ENCODE measurements at places on chromosomes 1 and 21. TPM values are rescaled to one million over a fixed set of nuclear protein-coding genes. Genes with fewer than 3 reads are reported as not detected.

AMY1B gene
- not detected for total RNA-seq

GRCh38 chr1:236156512-236157208 lies 14.3 kb downstream of the GPR137B start:
- no peak for DNase-seq

DNA sequence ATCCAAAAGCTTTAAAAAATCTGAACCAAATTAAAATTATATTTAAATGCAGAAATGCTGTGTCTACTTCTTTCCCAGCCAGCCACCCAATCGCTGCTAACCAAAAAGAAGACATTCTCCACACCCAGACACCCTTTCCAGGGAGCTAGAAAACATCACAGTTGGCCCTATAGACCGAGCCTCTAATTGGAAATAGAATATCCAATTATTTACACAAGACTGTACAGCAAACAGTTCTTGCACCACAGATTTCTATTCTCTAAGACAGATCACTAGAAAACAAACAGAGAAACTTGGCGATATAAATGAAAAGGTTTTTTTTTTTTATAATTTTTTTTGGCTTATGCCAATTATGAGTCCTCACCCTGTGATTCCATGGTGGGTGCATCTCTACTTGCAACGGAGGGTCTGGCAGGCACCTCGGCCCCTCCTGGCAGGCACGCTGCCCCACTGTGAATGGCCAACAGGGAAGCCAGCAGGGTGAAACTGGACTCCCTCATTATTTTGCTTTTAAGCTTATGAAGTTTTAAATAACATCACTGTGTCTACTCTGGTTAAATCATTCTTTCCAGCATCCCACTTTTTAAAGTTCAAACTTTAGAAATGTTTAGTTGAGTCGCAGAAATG lies 29.2 kb downstream of the BCAR3 start:
- DNase-seq = no peak

DNA sequence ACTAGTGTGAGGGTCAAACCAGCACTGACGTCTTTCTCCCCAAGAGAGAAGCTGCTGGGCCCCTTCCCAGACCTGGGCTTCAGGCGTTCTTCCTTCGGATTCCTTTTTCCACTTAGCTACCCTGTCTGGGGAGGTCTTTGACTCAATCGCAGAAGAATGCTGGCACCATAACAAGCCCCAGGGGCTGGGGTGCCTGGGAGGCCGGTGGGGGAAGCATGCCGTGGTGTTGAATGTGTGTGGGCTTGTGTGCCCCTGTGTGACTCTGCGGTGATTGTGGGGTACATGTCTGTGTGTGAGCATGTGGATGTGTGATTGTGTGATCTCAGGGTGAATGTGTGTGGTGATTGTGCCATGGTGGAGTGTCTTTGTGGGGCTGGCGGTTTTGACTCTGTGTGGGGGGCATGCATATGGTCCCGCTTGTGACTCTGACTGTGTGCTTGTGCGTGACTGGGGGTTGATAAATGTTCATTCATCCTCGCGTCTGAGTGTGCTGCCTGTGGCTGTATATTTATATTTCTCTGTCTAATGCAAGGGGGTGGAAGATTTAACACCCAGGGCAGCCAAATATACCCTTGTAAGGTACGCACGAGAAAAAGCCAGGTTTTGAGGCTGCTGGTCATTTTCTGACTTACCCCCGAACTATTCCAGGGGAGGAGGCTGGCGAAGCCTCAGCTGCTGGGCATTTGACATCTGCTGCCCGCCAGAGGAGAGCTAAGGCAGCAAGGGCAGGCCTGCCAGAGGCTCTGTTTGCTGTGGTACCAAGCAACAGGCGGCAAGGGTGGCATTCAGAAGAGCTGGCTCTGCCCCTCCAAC lies 1.1 kb upstream of the SYNC start:
- DNase-seq = no peak

SMAP2 gene
- 3.1 TPM for total RNA-seq

PPP1R8 gene
- 47.7 TPM for total RNA-seq

DNA sequence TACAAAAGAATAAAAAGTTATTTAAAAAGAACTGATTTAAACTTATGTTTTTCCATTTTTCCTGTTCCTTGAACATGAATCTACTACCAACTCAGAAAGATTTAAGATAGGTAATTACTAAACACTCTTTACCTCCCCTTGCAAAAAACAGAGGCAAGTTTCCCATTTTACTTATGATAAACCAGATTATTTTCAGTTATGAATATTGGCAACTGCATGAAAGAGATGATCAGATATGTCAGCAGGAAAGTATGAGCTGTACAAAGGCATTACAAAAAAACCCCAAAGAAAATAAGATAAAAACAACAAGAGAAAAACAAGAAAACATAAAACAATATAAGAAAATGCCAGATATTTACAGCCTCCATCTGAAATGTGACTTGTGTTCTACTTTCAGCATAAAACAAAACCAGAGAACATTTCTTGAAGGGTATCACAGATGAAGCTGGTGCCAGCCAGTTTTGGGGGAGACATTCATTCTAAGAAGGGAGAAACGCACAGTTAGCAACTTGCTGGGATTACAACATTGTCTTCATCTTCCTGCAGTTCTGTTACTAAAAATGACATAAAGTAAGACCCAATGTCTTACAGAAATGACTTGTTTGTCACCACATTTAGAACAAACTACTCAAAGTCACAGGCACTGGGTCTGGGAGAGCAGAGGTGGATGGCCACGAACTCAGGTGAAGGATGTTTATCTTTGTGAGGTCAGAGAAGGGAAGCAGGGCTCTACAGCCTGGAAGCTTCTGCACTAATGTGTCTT lies 19.1 kb downstream of the ZC3H12A start:
- no peak for DNase-seq

ITLN2 gene
- total RNA-seq = not detected

GRCh38 chr1:36609241-36610027 lies 126.7 kb upstream of the CSF3R start:
- DNase-seq = peak; percentile 65

RIMKLA gene
- total RNA-seq = under 0.01 TPM

- peak; percentile 80 for DNase-seq
Observed at GRCh38 chr1:15246960-15247614, at the start of gene FHAD1. TSS of gene FHAD1 (plus strand) at chr1:15247223. CDS start at chr1:15251785, 4,562 bp downstream.

- DNase-seq = peak; percentile 33
Observed at GRCh38 chr1:166947398-166948043, 27.8 kb downstream of the ILDR2 start.

DNA sequence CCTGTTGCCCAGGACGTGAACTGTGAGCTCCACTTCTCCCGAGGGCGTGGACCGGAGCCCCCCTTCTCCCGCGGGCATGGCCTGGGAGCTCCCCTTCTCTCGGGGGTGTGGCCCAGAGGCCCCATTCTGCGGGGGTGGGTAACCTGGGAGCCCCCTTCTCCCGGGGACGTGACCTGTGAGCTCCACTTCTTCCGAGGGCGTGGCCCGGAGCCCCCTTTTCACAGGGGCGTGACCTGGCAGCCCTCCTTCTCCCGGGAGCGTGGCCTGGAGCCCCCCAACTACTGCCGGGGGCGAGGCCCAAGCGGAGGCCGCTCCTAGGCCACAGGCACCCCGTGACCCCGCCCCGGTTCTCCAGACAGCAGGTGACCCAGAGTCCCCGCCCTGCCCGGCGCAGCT lies 320 bp downstream of the C1orf174 start:
- no peak for DNase-seq

SERPINC1 gene
- not detected for total RNA-seq

TMEM269 gene
- not detected for total RNA-seq

TMEM200B gene
- 0.20 TPM for total RNA-seq

DNA sequence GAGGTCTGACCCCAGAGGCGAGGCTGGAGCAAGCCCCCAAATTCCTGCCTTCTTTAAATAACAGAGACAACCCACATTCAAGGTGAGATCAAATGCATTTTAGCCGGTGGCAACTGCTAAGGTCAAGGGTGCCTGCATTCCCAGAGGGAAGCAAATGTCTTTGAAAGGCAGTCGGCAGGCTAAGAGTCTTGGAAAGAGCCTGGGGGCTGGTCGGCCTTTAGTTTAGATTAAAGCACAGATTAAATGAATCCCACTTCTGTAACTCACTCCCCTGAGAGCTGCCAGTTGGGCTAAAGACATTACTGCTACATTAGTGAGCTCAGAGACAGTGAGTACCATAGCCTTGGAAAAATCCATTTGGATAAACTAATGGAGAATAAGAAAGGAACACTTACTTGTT lies 59.2 kb downstream of the HTR6 start:
- no peak for DNase-seq

DNM3 gene
- 1.1 TPM for total RNA-seq

- DNase-seq = peak; percentile 30
Observed at GRCh38 chr1:31549809-31550620, 26.3 kb upstream of the TINAGL1 start.

GNPAT gene
- total RNA-seq = 40.1 TPM

MTARC1 gene
- 0.99 TPM for total RNA-seq

DNA sequence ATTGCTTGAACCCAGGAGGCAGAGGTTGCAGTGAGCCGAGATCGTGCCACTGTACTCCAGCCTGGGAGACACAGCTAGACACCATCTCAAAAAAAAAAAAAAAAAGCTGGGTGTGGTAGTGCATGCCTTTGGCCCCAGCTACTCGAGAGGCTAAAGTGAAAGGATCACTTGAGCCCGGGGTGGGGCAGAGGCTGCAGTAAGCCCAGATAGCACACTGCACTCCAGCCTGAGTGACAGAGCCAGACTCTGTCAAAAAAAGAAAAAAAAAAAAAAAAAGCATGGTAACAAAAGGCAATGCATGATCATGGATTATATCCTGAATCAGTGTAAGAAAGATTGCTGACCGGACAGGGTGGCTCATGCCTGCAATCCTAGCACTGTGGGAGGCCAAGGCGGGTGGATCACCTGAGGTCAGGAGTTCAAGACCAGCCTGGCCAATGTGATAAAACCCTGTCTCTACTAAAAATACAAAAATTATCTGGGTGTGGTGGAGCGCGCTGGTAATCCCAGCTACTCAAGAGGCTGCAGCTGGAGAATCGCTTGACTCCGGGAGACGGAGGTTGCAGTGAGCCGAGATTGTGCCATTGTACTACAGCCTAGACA lies 76.3 kb downstream of the RUSC1 start:
- DNase-seq = no peak

GRCh38 chr1:240399381-240399780 lies 212.6 kb downstream of the GREM2 start:
- DNase-seq = no peak

DNA sequence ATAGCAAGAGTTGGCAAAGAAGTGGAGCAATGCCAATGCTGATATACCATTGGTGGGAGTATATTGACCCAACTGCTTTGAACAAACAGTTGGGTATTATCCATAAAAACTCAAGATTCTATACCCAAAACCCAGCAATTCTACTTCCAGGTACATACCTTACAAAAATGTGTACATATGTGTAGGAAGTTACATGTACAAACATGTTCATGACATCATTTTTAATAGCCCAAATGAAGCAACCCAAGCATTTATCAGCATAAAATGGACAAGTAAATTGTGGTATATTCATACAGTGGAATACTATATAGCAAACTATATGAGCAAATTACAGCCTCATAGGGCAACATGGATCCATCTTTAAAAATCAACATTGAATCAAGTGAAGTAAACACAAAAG lies 20.9 kb downstream of the RWDD3 start:
- DNase-seq = no peak

DNA sequence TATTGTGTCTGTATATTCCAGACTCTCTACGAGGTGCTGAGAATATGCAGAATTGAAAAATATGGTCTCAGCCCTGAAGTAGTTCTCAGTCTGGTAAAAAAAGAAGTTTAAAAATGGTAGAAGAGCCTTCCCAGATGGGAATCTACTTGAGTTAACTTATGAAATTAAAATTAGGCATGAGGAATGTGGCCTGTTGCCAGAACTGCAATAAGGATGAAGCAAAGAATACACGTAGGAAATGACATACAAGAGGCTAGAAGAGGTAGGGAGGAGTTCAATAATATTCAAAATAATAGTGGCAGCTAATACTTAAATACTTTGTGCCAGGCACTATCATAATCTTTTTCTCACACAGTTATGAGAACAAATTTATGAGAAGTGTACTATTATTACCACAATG lies 6.3 kb downstream of the ASPM start:
- DNase-seq = peak; percentile 52

DNA sequence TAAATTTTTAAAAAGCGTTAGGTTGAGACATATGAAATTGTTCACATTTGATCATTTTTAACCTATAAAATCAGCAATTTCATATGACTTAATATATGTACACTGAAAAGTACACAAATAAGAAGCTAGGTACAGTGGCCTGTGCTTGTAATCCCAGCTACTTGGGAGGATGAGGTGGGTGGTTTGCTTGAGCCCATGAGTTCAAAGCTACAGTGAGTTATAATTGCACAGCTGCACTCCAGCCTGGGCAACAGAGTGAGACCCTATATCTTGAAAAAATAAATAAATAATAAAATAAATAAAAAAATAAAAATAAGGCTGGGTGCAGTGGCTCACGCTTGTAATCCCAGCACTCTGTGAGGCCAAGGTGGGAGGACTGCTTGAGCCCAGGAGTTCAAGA lies 5.2 kb upstream of the EPB41 start:
- DNase-seq = no peak

GRCh38 chr1:214859647-214860046 lies 222.9 kb upstream of the KCNK2 start:
- no peak for DNase-seq

KANK4 gene
- not detected for total RNA-seq

DNA sequence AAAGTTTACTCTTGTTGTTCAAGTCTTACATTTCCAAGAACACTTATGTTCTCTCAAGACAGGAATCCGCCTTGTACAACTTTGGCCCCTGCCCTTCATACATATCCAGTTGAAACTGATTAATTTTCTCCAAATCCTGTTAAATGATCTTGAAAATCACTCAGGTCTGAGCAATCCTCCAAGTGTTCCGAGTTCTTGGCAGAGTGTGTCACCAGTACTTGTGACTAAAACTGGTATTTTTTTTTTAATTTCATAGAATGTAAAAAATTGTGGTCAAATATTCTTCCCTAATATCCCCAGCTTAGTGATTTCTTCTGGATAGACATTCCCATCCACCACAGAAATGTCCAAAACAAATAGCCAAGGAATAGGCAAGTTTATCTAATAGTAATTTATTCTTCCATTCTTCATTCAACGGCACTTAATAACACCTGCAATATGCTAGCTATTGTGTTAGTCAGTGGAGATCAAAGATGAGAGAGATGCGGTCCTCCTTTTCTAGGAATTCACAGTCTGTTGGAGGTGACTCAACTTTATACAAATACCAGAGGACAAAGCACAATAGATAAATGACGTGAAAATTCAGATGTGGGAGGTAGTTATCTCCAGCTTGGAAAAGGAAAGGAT lies 71.4 kb downstream of the DIRAS3 start:
- peak; percentile 25 for DNase-seq

- DNase-seq = no peak
Observed at GRCh38 chr1:179094818-179095217, 12.9 kb downstream of the TOR3A start.

DNA sequence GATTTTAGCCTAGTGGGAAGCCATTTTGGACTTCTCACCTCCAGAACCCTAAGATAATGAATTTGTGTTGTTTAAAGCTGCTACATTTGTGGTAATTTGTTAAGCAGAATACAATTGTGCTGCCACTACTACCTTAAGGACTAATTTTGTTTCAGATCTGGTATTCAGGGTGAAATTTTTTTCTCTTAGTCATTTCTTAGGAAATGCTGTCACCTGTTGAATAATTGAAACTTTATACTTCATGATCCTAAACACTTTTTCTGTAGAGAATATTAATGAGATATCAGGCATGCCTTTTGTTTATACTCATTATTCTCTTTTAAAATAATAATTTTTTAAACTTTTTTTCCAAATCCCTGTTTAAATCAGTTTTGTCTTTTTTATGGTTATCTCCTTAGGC lies 246.8 kb downstream of the TGFB2 start:
- DNase-seq = peak; percentile 15

GRCh38 chr1:193348769-193349535 lies 162.5 kb upstream of the B3GALT2 start:
- DNase-seq = no peak
